Stimulated activated CD4-positive, alpha-beta T cell treated with anti-CD3 and anti-CD28 coated beads, Interleukin-4, amount 100 ng/mL, for 24 hours (primary cell): ENCODE measurements at places on chromosomes 16 and 17.
A peak's percentile ranks its signal among the peaks of the same experiment; 100 is the strongest.

- no peak for DNase-seq
Observed at GRCh38 chr17:49214676-49215360, 4.3 kb downstream of the ABI3 start.

DNA sequence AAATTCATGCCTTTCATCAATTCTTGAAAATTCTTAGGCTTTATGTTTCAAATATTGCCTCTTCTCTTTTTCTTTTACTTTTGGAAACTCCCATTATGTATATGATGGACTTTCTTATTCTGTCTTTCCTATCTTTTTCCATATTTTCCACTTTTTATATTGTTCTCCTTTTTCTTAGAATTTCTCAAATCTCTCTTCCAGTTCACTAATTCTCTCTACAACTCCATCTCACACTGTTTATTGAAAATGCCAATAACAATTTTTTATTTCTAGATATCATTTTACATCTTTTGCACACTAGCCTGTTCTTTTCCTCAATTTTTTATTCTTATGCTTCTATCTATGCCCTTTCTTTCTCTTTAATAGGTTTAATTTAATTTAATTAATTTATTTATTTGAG, 43.8 kb upstream of the EFCAB3 start:
- DNase-seq: no peak

DNA sequence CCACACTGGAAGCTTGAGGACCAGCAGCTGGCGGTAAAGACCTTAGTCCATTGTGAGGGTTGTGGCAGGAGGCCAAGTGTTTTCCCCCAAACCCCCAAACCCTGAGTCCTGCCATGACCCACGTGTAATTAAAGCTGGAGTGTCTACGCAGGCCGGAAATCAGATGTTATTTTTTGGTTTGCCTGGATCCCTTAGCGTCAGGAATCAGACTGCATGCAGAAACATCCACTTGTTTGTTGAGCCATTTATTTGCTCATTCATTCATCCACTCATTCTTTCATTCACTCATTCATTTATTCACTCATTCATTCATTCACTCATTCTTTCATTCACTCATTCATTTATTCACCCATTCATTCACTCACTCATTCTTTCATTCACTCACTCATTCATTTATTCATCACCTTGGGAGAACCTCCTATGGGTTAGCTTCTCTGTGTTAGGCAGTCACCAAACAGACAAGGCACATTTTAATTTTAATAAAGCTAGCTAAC, 313.1 kb downstream of the MAF start:
- DNase-seq: no peak

DNA sequence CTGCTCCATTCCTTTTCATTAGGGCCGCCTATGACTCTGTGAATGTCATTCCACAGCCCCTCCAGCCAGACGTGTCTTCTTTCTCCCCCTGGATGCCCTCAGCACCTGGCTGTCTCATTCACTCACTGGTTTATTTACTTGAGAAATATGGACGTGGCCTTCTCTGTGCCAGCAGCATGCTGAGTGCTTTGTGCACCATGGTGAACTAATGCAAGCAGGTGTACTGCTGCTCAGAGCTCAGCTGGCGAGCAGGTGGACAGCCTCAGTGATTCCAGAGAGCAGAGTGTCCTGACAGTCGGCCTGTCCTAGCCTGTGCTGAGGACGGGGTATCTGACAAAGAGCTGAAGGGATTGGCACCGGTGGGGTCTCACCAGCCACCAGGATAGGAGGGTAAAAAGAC, 96.7 kb downstream of the GNAO1 start:
- DNase-seq: no peak

GRCh38 chr17:4175921-4176807, 33.2 kb downstream of the CYB5D2 start:
- peak; percentile 44 for DNase-seq

- no peak for DNase-seq
Observed at GRCh38 chr16:70159355-70160348, 13.9 kb upstream of the CLEC18C start.

GRCh38 chr17:40560592-40561293, 4.5 kb downstream of the CCR7 start:
- peak; percentile 90 for DNase-seq

- DNase-seq: no peak
Observed at GRCh38 chr17:66893382-66893781, 58.5 kb downstream of the CACNG5 start.

GRCh38 chr16:1312903-1313302, 3.5 kb downstream of the UBE2I start:
- DNase-seq: no peak

DNA sequence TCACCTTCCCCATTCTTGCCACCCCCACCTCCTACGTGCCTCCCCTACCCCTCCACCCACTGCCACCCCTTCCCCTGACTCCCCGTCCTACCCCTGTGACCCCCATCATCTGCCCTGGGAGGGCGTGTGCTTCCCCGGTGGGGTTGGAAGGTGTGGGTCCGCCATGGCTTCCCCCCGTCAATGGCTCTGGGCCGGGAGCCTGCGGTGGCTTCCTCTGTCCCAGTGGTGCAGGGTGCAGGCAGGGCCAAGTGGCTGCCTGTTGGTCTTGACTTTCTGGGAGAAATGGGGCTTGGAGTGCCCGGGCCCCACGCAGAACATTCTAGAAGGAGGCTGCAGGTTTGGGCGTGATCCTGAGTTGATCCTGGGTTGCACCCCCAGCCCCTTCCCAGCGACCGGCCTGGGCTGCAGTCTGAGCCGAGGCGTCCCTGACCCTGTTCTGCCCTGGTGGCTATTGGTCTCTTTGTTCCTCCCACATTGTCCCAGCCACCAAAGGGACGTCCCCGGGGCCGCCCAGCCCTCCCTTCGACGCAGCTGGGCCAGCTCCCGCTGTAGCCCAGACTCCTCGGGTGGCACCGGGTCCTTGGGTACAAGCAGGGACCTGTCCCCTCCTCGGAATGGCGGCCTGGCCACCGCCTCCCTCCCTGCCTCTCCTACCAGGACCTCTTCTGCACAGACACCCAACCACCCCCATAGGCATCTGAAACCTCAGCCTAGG, 25.7 kb downstream of the GSE1 start:
- DNase-seq: no peak

DNA sequence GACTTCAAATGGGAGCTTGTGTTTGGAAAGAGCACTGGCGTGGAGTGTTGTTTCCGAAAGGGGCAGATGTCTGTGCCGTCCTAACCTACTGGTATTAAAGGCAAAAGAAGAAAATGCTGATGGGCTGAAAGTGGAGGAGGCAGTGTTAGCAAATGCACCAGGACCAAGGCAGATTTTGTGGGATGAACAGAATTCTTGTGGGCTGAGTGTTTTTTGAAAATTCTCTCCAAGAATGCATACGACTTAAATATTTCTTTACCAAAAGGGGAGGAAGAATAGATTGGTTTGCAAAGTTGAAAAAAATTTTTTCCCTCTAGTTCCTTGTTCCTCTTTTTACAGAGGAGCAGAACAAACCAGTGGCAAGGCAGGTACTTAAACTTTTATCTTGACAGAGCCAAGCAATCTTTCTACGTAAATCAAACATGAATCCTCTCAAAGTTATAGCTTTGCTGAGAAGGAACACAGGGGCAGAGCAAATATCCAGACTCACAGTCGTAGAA, 16.8 kb downstream of the MARCHF10 start:
- DNase-seq: no peak

DNA sequence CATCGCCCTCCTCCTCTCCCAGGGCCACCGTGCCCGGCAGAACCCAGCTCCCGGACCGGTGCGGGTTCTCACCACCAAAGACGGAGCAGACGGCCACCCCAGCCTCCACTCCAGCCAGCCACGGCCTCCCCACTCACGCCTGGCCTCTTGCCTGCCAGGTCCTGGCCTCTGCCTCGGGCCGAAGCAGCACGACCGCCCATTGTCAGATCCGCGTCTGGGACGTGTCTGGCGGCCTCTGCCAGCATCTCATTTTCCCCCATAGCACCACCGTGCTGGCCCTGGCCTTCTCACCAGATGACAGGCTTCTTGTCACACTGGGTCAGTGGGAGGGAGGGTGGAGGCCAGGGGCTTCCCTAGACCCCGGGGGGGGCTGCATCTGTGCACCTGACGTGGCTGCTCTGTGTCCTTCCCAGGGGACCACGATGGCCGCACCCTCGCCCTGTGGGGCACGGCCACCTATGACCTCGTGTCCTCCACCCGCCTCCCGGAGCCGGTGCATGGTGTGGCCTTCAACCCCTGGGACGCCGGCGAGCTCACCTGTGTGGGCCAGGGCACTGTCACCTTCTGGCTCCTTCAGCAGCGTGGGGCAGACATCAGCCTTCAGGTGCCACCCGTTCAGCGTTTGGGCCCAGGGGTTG, 6.6 kb upstream of the RHOT2 start:
- no peak for DNase-seq

DNA sequence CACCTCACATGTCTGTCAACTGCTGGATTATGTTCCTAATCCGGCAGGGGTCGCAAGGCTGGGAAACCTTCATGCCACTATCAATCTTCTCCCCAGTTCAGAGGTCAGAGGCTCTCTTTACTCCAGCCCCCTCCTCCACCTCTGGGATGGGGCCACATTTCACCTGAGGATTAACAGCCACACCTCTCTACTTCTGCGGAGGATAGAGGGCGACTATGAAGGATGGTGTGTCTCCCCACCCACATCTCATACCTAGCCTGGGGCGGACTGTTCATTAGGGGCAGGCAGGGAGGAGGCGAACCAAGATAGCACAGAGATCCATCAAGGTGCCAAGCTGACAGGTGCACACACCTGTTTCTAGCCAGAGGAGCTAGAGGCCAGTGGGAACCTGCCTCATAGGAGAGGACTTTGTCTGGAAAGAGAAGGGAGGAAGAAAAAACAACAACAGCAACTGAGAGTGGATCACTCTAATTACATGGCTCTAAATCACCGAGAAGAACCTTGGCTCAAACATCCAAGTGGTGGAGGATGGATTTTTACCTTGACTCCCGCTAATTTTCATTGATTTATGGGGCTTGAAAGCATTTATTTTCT, 41.9 kb upstream of the SKAP1 start:
- DNase-seq: no peak

DNA sequence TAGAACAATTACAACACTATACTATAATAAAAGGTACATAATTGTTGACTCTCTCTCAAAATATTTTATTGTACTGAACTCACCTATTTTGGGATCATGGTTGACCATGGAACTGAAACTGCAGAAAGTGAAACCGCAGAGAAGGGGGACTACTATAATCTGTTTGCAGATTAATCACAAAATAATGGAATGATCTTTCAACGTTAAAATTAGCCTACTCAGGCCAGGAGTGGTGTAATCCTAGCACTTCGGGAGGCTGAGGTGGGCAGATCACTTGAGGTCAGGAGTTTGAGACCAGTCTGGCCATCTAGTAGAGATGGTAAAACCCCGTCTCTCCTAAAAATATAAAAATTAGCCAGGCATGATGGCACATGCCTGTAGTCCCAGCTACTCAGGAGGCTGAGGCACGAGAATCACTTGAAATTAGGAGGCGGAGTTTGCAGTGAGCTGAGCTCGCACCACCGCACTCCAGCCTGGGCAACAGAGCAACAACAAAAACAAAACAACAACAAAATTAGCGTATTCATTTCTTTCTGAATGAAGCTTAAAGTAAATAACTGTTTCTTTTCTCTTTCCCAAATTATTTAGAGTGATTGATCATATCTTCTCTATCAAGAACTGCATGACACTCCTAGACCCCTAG, 45.6 kb downstream of the IKZF3 start:
- no peak for DNase-seq

GRCh38 chr16:57606847-57607501, 21.5 kb upstream of the ADGRG1 start:
- no peak for DNase-seq

- DNase-seq: no peak
Observed at GRCh38 chr16:57507136-57508034, 21.1 kb upstream of the DOK4 start.

- no peak for DNase-seq
Observed at GRCh38 chr17:63116967-63117830, 151.2 kb downstream of the TANC2 start.

- DNase-seq: no peak
Observed at GRCh38 chr16:4071686-4072561, 44.3 kb downstream of the ADCY9 start.

- no peak for DNase-seq
Observed at GRCh38 chr17:60332574-60332973, 59.4 kb downstream of the USP32 start.

DNA sequence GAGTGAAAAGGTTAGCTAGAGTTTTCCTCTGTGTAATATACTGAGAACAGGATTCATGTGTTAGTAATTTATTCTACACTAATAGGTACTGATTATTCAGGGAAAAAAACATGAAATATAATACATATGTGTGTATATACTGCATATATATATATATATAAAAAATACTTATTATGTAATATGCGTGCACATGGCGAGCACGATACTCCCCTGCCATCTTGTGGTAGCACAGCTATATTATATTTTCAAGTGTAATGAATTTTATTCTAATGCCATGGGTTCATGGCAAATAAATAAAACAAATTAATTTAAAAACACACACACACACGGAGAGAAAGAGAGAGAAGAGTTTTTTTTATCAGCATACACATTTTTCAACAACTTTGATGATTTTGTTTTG, 460.6 kb downstream of the KCNJ2 start:
- DNase-seq: no peak

- DNase-seq: no peak
Observed at GRCh38 chr16:3949287-3949686, 68.8 kb upstream of the CREBBP start.

- DNase-seq: no peak
Observed at GRCh38 chr17:68455901-68456338, 1.4 kb downstream of the WIPI1 start.

- no peak for DNase-seq
Observed at GRCh38 chr17:57911834-57912673, 43.2 kb downstream of the CUEDC1 start.

DNA sequence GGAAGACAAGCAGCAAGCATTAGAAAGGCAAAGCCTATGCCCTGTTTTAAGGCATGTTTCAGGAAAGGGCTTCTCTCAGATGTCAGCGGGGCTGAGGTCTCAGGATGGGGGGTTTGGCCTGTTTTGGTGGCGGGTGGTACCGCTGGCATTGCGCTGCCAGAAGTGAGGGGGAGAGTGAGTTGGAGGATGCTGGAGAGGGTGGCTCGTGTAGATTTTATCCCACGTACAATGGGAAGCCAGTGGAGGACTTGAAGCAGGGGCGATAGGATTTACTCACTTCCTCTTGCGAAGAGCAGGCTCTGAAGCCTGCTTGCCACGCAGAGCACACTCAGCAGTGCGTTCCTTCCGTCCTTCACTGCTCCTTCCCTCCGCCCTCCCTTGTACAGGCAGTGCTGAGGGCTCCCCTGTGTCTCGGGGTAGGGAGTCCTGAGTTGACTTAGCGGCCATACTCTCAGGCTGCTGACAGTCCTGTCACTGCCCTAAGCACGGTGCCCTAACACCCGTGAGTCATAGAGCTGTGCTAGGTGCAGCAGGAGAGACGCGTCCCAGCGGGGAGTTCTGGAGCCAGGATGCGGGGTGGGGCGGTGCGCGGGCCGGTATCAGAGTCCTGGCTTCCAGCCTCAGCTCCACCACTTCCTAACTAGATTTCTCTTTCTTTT, 113.1 kb downstream of the SNX29 start:
- peak; percentile 37 for DNase-seq
